ENCODE measurements at places on chromosomes 11 and 22.

DNA sequence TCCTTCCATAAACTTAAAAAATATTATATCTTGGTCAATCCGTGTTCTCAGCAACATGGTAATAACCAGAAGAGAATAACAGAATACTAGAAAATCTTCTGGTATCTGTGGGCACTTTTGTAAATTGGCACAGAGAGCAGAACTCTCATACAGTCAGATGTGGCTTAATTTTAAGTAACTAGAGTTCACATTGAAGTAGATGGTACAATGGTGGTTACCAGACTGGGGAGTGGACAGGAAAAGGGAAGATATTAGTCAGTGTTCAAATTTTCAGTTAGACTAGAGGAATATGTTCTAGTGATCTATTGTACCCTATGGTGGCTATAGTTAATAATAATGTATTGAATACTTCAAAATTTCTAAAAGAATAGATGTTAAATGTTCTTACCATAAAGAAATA lies 6.9 kb downstream of the OR52H1 start:
- no peak for DNase-seq

GRCh38 chr11:1967641-1968225 lies 20.6 kb downstream of the MRPL23 start:
- DNase-seq = no peak

DNA sequence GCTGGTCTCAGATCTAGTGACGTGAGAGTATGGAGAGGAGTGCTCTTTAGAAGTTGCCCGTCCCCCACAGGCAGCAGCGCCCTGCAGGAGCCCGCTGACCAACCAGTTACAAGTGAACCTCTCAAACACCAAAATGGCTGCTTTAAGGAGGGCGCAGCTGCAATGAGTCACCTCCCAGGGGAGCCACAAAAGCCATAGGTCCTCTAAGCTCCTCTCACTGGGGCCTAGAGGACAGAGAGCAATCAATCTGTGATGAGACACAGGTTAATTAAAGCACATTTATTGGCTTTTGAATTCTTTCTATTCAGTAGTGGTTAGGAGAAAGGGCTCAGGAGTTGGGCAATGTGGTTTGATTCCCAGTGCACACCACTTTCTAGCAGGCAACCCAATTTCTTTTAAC lies 15.5 kb upstream of the RAPSN start:
- no peak for DNase-seq

- DNase-seq = no peak
Observed at GRCh38 chr11:61727401-61727811, 25.0 kb upstream of the MYRF start.

DNA sequence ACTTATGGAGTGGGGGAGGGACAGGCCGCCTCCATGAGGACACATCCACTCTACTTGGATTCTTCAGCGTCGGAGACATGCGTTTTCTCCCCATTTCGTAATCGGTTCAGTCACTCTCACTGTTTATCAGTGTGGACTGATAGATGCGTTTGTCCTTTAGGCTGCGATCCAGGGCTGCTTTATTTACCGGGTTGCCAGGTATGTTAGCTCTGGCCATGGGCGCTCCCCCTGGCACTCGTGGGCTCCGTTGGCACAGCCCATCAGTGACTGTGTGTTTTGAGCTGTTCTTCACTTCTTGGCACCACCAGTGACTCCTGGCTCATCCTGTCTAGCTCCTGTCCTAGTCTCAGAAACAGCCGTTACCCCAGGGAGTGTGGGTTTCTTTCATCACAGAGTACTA lies 1203.3 kb downstream of the BRD1 start:
- no peak for DNase-seq

DNA sequence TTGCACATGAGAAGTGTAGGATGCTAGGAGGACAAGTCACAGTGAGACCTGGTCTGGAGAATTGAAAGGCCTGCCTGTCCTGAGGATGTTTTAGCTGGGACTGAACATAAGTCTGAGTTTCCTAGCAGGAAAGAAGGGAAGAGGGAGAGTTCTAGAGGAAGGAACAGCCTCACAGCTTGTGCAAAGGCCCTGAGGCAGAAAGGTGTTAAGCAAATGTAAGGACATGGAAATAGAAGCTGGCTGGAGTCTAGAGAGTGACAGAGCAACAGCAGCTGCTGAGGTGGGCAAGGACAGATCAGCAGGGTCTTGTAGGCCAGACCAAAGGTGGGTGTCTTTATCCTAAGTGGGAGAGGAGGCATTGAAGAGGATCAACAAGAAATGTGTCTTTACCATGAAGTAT lies 210.9 kb upstream of the E2F8 start:
- no peak for DNase-seq

DNA sequence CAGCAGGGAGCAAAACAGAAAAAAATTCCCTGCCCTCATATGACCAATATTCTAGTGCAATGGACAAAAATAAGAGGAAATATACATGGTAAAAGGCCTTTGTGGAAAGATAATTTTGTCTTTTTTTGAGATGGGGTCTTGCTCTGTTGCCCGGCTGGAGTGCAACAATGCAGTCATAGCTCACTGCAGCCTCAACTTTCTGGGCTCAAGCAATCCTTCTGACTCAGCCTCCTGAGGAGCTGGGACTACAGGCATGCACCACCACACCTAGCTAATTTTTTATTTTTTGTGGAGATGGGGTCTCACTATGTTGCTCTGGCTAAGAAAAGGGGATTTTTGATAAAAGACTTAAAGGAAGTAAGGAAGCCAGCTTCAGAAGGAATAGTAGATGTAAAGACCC lies 25.7 kb upstream of the DDX10 start:
- DNase-seq = no peak

- no peak for DNase-seq
Observed at GRCh38 chr11:57974132-57974531, 49.5 kb upstream of the OR9Q1 start.

DNA sequence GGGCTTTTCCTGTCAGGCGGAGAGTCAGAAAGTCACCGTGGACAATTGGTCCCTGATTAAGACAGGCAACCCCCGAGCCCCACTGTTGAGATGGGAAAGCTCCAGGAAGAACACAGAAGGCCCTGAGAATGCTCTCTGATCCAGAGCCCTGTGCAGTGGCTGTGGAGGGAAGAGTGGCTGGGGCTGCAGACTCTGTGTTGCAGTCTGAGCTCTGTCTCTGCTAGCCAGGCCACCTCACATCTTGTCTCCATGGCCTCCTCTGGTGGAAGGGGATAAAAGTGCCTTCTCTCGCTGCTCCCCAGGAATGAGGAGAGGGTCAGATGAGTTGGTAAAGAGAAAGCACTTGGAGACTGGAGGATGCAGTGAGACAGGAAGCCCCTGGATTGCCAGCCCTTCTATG lies 141.2 kb downstream of the CEP164 start:
- no peak for DNase-seq

DNA sequence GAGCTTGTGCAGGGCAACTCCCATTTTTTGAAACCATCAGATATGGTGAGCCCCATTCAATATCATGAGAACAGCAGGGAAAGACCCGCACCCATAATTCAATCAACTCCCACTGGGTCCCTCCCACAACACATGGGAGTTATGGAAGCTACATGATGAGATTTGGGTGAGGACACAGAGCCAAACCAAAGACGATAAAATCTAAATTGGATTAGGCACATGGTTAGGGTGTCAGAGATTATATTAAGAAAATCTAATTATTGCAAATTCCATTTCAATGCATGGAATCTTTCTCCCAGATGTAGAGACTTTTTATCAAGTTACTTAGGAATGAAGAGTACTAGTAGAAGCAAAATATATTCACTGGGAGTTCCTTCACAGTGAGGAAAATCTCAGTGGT lies 324.9 kb downstream of the JRKL start:
- DNase-seq = no peak

GRCh38 chr22:48534395-48534958 lies 1293.2 kb downstream of the BRD1 start:
- DNase-seq = no peak

DNA sequence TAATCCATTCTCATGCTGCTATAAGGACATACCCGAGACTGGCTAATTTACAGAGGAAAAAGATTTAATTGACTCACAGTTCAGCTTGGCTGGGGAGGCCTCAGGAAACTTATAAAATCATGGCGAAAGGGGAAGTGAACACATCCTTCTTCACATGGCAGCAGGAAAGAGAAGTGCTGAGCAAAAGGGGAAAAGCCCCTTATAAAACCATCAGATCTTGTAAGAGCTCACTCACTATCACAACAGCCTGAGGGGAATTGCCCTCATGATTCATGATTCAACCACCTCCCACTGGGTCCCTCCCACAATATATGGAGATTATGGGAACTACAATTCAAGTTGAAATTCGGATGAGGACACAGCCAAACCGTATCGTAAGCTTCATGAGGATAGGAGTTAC lies 3.8 kb upstream of the CYB5R2 start:
- no peak for DNase-seq

GRCh38 chr11:44604171-44604581 lies 38.7 kb downstream of the CD82 start:
- no peak for DNase-seq

DNA sequence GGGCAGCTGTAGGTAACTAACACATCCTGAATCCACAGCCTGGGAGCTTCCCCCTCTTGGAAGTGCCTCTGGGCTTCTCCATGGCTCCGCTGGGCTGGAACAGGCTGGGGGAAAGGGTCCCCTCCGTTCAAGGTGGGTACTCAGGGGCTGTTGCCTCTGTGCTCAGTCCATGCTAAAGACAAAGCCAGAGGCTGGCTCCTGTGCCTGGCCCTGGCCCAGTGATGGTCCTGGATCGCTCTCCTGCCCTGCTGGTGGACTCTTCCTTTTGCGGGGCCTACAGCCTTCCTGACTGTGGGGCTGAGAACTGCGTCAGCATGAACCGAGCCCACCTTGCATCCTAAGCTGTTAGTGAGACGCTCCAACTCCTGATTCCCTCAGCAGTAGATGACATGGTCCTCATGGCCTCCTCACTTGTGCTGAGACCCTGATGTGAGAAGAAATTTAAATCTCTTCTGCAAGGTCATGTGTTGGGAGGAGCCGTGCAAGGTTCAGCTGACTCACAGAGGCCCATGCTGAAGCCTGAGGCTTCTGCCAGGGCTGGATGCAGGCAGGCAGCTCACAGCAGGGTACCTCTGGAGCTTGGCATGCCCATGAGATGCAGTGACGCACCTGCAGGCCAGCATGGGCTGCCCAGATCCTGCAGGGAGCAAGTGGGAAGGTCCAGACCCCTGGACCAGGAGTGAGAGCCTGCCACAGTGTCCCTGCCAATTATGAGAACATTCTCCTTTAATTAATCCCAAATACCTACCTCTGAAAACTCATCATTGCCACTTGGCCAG lies 1285.5 kb downstream of the TBC1D22A start:
- DNase-seq = no peak

DNA sequence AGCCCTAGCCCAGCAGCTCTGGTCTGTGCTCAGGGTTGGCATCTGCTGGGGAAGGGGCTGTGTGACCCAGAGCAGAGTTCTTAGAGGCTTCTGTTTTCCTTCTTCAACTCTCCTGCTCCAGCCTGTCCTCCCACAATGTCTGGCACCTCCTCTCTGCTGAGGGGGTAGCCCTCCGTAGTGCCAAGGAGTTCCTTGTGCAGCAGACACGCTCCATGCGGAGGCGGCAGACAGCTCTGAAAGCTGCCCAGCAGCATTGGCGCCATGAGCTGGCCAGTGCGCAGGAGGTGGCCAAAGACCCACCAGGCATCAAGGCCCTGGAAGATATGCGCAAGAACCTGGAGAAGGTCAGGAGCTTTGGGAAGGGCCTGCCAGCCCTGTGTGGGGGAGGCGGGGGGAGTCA lies 69.3 kb downstream of the CEP164 start:
- DNase-seq = no peak

DNA sequence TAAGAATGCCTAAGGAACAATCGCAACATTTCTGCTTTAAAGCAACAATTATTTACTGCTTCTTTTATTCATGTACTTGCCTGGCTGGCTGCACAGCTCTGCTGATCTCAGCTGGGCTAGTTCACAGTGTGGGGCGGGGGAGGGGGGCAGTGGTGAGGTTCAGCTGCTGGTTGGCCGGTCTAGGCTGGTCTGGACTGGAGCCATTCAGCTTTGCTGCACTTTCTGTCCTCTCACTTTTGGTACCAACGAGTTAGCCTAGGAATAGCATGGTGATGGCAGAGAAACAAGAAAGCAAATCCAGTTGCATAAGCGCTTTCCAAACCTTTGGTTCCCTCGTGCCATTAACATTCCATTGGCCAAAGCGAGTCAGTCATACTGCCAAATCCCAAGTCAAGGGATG lies 16.0 kb upstream of the MIF start:
- DNase-seq = no peak

DNA sequence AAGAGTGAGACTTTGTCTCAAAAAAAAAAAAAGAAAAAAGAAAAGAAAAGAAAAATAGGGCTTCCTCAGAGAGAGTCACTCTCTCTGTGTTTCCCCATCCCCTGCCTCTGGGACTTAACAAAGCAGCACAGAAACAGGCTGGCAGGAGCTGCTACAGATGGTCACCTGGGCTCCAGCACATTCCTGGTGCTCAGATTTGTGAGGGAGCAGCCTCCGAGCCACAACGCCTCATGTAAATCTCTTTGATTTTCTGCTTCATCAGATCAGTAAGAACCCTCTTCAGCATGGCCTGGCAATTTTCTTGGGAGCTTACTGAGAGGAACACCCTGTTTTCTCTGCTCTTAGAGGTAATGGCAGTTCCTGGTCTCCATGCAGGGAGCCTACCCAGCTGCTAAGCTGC lies 15.2 kb upstream of the LDHA start:
- DNase-seq = no peak

DNA sequence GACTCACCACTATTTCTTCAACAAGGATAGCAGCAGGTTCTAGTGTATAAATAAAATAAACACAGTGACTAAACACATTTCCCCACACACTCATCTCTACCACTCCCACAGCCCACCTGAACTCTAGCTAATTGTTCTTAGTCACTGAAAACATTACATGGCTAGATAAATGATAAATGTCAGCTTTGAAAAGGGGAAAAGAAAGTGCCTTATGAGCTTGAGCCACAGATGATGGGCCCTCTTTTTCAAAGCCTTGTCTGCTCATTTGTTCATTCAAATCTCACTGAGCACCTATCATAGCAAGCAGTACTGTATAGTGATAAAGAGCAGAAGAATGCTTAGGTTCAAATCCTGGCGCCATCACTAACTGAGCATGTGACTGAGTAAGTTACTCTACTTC lies 58.3 kb downstream of the SIK3 start:
- DNase-seq = no peak

GRCh38 chr11:63913866-63914830 lies 2.8 kb downstream of the RCOR2 start:
- DNase-seq = no peak

DNA sequence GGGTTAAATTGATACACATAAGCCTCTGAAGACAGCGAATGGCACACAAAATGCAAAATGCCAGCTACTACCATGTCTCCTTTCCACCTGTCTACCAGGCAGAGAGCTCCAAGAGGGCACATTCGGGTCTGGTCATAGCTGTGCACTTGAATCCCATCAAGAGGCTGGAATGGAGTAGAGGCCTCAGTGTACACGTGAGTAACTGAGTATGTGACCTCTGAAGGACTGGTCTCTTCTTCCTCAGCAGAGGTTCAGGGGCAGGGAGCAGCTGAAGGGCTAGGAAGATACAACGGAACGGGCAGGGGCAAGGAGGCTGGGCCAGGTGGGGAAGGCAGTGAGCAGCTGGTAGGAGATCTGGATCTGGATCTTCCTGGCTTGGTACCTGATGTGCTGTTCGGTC lies 56.3 kb upstream of the PHOX2A start:
- no peak for DNase-seq

All from stimulated activated CD4-positive, alpha-beta T cell treated with anti-CD3 and anti-CD28 coated beads, Interleukin-1b, Interleukin-23, amount 100 ng/mL, for 1 hour (primary cell).